Stimulated activated CD4-positive, alpha-beta T cell treated with anti-CD3 and anti-CD28 coated beads, Interleukin-2, amount 100 ng/mL, for 24 hours (primary cell): ENCODE measurements at places on chromosomes 11 and 22.

DNA sequence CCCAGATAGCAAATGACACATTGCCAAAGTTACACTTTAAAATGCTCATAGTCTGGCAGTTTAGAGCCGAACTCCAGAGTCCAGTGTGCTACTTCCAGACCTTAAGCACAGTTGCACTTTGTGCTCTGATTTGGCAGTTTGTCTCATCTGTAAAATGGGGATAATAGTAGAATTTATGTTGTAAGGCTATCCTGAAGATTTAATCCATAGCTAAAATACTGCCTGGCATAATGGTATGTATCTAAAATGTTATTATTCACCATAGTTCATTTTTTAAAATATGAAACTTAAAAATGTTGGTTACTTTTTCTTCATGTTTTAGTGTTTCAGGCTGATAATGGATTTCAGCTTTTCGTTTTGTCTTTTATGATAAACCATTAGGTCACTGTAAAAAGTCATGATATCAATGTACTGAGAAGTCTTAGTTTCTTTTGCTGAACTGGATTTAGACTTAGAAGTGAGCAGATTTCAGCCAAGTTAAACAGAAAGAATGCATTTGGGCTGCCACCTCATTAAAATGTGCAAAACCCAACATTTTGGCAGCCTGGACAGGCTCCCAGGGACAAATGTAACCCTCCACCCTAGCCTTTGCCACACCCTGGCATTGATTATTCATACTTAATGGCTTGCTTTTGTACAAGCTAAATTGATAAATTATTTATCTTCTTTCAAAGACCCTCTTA lies 933 bp downstream of the OLFML1 start:
- DNase-seq = no peak

DNA sequence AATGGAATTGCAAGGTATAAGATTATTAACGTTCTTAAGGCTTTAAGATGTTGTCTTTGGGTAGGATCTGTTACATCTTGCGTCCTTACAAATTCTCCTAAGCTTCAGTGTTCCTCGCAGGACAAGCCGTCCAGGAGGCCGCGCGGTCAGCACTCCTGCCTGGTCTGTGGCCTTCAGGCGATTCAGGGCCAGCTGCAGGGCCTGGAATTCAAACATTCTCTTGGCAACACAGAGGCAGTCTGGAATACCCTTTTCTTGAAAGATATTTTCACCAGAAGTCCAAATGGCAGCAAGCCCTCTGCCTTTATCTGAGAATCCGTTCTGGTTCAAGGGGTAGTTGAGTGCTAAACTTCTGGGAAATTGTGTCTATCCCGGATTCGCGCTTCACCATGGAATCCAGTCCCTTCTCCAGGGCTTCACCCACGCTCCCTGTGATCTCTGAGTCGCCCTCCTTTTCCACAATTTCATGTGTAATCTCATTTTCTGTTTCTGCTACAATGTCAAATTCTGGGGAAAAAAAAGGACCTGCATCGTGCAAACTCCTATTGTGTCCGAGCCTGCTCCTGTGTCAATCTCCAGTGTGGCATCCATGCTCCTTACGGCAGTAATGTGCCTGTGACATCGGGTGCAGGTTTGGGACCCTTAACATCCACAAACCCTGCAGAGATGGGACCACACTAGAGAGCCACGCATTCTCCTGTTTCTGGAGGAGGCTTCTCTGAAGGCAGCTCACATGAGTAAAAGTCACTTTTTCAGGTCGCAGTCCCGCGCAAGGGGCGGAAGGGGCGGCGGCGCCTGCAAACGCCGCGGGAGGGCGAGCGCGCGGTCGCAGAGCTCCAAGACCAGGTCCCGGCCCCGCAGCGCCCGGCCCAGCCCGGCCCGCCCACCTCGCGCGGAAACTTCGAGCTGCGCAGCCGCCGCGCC lies 25.4 kb upstream of the SORL1 start:
- peak; percentile 74 for DNase-seq

DNA sequence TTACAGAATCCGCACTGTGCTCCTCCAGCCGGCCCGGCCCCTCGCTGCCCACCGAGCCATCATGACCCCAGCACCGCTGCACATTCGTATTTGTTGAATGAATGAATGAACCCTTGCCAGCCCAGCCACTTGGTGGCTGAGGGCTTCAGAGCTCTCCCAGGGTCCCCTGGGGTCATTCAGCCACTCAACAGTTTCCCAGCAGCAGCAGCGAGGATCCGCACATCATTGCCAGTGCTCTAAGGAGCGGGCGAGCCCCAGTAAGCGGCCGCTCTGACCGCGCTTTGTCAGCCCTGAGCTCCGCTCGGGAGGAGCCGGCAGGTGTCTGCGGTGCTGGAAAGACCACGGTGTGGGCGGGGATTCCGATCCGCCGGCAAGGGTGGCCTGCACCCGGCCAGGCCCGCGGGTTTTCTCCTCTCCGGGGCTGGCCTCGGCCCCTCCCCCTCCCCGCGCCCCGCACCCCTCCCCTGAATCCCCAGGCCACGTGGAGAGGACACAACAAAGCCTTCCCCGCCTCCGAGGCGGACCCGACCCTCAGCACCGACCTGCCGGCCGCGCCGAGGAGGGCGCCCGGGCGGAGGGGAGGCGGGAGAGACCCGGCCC lies 563 bp downstream of the BID start:
- peak; percentile 66 for DNase-seq

DNA sequence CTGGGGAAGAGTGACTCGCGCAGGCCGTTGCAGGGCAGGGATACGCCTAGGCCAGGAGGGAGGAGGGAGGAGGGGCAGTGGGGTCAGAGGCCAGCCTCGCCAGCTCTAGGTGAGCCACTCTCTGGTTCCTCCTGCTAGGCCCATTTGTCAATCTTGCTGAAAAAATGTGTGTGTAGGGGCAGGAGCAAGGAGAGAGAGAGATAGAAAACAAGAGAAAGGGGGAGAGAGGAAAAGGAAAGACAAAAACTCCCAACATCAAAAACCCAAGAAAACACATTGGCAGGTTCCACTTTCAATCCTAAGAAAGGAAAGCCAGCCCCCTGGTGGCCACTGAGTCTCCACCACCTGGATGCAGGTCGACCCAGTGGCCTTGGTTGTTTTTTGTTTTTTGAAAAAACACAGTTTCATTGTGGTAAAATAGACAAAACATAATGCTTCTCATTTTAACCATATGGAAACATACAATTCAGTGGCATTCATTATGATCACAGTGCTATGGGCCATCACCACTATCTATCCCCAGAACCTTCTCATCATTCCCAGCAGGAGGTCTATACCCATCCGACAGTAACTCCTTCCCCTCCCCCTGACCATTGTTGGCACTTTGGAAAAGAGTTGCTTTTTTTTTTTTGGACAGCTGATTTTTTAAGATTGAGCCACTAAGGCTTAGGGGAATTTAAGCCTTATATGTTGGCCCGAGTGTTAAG lies 10.9 kb downstream of the OMP start:
- DNase-seq = peak; percentile 37

- no peak for DNase-seq
Measured at GRCh38 chr22:38309614-38310517, 7.4 kb downstream of the CSNK1E start.

DNA sequence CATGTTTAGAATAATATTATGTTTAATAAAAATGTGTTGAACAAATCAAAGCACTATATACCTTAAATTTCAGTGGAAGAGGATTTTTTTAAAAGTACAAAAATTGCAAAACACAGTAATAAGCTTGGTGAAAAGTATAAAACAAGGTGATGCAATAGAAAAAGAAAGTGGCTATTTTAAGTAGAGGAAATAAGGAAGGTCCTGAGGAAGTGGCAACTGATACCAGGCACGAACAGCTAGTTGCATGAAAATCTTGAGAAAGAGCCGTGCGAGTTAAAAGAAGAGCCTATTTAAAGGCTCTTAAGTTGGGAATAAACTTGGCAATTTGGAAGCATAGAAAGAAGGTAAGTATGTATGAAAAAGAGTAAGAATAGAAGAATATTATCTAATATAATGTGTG lies 1679.3 kb downstream of the LRRC4C start:
- no peak for DNase-seq

- DNase-seq = no peak
Measured at GRCh38 chr11:17381156-17381555, 7.3 kb downstream of the KCNJ11 start.

DNA sequence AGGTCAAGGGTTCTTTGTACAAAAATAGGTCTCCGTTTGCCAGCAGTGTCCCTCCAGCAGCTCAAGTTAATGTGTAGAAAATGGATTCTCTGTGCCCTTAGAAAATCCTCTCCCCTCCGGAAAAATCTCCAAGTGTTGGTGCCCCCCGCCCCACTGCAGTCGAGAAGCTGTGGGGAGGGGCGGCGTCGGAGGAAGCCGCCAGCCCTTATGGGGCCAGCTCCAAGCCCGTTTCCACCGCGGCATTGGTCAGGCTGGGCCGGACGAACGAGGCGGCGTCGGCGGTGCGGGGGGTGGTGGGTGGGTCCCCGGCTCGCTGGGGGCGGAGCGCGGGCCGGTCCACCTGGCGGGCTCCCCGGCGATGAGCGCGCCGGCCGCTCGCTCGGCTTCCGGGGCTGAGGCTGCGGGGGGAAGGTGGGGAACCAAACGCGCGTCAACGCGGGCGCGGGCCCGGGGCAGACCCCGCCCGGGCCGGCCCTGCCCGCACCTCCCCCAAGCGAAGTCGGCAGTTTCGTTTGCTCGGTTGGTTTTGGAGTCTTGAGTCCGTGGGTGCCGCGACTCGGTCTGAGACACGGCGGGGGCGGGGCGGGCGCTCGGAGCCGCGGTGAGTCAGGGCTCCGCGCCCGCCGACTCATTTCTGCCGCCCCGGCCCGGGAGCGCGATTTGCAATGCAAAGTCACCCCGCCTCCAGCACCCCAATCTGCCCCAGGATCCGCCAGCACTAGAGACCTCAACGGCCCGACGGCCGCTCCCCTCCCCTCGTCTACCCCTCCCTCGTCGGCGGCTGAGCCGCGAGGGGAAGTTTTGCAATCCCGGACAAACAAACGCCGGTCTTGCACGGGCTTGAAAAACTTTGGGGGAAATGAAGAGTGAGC lies 1.4 kb downstream of the ASCL2 start:
- DNase-seq = peak; percentile 88

DNA sequence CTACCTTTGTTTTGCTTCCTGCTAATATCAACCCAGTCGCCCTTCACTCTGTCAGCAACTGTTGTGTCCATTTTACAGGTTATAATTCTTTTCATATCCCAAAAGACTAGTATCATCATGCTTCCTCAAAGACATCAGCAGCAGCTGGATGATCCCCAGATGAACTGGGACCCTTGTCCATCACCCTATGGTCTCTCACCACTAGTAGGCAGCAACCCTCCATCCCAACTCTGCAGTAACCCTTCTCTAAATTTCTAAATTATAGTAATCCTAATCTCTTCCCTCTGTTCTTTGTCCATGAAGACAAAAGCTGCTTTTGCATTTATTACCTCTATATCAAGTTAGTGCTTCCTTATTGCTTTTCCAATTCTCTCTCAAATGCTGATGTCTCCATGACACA lies 1025.8 kb downstream of the FAM181B start:
- DNase-seq = no peak

DNA sequence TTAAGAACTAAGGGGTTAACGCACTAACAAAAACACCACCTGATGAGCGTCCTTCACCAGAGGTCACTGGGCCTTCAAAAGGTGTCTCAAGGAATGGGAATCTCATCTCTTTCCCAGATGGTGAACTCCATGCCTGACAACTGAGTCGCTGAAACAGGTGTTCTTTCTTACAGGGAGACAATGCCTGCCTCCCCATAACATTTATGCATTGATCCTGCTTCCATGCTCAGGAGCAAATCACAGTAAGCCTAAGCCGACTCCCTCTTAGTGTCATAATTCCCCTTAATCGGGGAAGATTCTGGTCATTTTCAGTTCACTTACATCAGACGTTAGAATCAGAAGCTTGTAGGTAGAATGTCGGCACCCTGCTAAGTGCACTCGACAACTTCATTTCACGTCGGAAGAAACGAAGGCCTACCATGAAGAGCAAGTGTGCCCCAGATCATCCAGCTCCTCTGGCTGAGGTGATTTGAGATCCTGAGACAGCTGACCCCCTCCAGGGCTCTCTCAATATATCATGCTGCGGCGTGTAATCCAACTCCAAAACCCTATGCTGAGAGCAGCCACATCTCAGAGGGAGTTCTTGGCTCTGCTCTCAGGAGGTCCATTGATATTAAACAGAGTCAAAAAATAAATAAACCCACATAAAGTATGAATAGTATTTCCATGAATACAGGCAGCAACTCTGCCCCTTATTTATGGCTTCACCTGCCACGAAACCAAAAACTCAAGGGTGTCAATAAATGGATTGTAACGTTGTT lies 163.1 kb downstream of the LARGE1 start:
- DNase-seq = no peak

- DNase-seq = no peak
Measured at GRCh38 chr11:113967361-113967760, 7.5 kb upstream of the HTR3A start.

- no peak for DNase-seq
Measured at GRCh38 chr11:109752212-109752825, 330.3 kb downstream of the C11orf87 start.

DNA sequence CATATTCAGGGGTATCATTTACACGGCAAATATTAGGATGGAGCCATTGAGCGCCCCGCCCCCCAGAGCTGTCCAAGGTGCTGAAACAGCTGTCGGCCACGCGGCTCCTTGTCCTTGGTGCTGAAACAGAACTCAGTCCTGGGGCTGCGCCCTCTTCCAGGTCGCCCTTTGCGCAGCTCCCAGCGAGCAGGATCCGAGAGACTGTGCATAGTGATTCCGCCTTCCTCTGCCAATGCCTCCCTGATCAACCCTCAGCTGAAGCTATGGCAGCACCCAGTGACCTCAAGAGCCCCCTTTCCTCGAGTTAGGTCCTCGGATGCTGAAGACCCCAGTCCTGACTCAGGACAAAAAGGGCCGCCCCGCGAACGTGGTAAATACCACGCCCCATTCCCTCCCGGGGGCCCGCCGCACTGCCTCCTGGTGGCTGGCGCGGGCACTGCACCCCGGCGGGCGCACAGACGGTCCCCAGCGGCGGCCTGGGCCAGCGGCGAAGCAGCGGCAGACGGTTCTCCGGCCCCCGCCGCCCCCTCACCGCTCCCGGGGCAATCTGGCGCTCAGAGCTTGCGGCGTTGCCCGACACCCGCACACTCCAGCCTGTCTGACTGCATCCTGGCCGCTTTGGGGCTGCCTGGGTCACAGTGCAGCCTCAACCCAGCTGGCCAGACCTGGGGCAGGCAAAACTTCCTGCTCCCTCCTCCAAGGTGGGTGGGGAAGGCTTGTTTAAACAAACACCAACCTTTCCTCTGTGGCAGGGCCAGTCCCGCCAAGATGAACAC lies 13.4 kb downstream of the SYT7 start:
- peak; percentile 82 for DNase-seq

DNA sequence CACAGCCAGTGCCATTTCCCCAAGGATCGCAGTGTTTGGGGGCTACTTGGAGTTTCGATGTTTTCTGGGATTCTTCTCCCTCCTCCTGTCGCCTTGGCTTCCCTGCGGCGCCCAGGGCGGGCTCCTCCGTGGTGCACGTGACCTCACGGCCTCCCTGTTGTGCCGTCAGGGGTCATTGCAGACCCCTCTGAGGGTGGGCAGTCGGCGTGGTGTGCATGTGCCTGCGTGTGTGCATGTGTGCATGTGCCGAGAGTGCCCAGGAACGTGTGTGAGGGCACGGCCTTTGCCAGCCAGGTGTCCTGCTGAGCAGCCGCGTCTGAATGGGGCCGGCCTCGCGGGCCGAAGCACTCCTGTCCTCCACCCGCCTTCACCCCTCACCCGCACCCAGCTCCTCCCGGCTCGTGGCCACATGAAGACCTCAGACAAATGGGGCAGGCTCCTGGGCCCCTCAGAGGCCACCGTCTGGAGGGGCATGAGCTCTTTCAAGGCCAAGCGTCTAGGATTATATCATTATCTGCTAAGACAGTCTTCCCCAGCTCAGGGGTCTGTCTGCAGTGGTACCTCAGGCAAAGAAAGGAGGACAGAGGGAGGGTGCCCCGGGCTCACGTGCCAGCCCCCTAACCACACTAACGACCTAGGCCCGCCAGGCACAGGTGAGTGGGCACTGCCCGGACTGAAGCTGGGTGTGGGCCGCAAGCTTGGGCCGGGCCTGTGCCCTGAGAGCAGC lies 9.4 kb upstream of the MRPL23 start:
- no peak for DNase-seq
